ENCODE measurements at places on chromosomes 1 and 21.

DNA sequence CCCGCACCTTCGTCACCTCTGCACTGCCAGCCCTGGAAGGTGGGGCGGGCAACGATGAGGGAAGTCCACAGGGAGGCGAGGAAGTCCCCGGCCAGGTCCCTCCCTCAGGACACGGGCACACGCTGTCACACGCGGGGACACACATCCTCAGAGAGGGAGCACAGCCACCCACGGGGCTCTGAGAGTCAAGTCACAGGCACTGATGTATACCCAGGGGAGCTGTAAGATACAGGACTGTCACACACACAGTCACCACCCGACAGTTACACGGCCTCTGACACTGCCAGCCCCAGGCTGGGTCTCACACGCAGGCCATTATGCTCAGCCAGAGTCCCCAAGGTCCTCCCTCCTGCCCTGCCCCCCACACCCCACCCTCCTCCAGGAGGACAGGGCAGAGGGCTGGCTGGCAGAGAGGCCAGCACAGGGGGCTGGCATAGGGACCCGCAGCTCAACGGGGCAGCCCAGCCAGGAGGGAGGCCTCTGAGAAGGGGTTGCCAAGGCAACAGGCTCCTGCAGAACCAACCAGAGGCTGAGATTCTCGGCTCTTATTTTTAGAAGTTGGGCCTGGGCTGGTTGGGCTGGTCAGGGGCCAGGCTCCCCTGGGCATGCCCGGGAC, 17.7 kb upstream of the ADGRB2 start:
- no peak for DNase-seq

DNA sequence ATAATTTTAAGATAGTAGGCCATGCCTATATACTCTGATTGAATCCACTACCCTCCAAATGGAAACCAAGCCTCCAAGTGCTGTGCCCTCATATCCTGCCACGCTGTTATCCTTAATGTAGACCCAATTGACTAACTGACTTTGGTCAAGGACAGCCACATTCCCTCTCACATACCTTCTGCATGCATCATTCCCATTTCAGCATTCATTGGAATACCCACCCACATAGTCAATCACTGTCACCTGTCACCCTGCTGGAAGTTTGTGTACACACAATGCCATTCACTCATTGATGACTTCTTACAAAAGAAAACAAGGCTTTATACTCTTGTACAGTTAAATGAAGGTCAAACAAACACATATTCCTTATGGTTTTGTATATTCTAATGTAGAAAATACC, 221.1 kb upstream of the PBX1 start:
- peak; percentile 2 for DNase-seq

- DNase-seq = no peak
These were observed 403.8 kb downstream of the NUF2 start for GRCh38 chr1:163725551-163725950.

- no peak for DNase-seq
These were observed 50.1 kb downstream of the SSBP3 start for GRCh38 chr1:54355931-54356679.

DNA sequence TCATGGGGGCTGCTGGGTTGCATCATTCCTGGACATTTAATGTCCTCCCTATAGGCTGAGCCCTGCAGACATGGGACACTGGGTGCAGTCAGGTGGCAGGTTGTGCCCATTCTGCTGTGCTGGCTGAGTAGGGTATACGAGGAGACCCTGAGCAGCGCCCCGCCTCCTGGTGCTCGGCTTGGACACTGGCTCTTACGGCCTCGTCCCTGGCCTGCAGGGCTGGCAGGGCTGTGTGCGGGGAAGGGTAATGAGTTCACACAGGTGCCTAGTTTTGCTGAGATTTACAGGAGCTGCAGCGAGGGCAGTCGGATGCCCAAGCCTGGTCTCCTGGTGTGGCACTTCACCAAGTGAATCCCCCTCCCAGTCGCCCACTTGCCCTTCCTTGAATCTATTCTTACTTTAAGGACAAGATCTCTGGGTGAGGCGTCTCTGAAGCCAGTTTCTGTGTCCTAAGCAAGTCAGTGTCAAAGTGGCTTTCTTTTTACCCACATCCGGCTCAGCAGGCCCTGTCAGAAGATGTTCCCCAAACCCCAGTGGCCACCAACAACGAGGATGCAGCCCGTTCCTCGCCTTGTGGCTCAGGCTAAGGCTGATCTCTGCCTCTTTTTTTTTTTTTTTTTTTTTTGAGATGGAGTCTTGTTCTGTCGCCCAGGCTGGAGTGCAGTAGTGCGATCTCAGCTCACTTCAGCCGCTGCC, 73.2 kb downstream of the MAN1C1 start:
- no peak for DNase-seq

DNA sequence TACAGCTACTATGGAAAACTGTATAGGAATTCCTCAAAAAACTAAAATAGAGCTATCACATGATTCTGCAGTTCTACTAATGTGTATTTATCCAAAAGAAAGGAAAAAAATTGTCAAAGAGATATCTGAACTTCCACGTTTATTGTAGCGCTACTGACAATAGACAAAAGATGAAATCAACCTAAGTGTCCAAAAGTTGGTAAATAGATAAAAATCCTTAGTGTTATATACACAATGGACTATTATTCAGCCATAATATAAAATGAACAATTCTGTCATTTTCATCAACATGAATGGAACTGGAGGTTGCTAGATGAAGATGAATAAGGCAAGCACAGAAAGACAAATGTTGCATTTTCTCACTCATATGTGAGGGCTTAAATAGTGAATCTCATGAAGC, 1492.1 kb downstream of the MRPL39 start:
- DNase-seq = no peak

DNA sequence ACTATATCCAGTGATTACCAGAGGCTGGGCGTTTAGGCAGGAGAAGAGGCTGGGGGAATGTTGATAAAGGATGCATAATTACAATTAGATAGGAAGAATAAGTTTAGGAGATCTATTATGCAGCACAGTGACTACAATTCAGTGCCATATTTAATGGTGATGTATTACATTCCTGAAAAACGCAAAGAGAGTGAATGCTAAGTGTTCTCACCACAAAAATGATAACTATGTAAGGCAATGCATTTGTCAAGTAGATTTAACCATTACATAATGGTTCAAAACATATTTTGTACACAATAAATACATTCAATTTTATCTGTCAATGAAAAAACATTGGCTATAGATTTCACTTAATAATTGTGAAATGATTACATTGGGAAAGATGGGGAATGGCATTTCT, 548.9 kb downstream of the NUF2 start:
- DNase-seq = no peak

- no peak for DNase-seq
These were observed 41.9 kb upstream of the ANGPTL7 start for GRCh38 chr1:11147197-11147770.

GRCh38 chr1:21262293-21263051, 27.8 kb downstream of the ECE1 start:
- no peak for DNase-seq

DNA sequence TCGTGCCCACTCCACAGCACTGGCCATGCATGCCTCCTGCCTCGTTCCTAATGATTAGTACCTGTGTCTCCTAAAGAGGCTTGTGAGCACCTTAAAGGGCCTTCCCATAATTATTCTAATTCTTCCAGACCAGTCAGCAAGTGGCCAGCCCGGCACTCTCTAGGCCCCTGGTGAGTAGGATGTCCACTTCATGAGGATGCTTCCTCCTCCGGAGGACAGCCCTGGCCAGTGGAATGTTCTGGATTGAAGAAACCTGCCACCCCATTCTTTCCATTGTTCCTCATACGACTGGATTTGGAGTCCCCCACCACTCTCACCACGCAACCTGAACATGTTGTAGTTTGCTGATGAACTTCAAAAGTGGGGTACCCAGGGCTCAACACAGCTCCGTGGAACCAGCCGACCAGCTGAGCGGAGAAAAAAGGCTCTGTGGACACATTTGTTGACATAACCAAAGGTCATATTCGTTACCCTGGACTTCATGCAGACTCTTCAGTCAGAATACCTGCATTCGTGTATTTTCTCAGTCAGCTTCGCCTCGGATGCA, 46.7 kb upstream of the LBR start:
- DNase-seq = no peak
